ENCODE measurements at places on chromosomes 11 and 22.

DNA sequence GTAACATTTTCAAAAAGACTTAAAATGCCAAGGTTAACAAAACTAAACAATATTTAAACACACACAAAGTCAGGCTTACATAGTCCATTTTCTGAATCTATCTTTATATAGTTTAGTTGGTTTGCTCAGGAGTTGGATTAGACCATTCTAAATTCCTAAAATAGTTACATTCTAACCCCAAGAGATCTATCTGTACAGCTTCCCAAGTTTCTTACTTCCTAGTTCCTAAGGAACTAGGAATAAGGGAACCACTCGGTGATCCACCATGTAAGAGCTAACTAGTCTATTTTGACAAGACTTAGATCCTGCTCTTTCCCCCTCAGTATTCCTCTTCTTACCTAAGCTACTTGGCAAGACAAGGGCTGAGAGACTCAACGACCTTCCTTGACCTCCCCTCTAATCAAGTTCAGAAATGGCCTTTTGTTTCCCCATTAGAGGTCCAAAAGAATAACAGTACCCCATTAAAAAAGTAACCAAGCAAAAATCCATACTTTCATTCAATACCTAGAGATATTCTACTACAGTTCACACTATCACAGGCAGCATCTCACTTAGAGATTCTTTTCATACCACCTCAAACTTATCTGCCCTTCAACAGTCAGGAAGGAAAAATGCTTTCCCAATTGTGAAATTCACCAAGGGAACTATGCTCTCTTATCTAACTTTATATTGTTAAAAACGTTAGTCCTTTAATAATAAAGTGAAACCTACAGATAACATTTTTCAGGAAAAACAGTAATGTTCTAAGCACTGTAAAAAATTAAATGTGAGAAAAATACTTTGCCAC is 253.1 kb downstream of the TTC28 start:
- DNase-seq: no peak

- no peak for DNase-seq
Observed at GRCh38 chr11:121035169-121035755, 11.4 kb downstream of the TBCEL start.

- no peak for DNase-seq
Observed at GRCh38 chr11:128757886-128758612, 64.2 kb downstream of the FLI1 start.

DNA sequence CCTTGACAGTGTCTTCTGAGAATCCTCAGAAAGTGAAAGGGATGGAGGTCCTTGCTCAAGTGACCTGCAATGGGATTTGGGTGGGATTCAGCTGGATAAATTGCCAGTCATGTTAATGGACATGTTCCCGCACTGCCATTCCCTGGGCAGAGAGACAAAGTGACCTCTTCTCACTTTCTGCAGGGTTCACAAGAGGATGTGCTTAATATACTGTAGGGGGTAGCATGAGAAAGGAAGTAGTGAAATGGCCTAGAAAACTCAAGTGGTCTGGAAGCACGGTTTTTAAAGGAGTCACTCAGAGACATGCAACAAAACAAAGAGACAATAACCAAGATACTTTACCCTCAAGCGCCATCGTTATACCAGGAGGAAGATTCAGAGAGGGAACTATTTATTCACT is 70.2 kb downstream of the NELL1 start:
- peak; percentile 25 for DNase-seq

GRCh38 chr11:111395749-111396148 is 16.7 kb upstream of the POU2AF1 start:
- DNase-seq: no peak

DNA sequence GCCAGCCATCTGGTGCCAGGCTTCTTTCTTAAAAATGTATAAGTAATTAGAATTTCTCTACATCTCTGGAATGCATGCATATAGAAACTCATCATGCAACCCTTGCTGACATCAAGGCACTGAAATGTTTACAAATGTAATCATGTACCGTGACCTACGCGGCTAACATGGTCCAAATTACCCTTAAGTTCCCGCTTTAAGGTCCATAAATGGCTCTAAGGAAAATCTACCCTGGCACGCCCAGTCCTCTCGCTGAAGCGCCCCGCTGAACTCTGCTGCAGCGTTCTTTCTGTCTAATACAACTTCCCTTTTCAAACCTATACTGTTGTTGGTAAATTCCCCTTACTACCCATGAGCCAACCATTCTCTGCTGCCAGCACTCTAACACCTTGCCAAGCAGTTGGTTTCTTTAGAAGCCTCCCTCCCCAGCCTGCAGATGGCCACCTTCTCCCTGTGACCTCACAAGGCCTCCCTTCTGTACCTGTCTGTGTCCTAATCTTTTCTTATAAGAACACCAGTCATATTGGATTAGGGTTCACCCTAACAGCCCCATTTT is 13.5 kb upstream of the HMOX1 start:
- DNase-seq: no peak

DNA sequence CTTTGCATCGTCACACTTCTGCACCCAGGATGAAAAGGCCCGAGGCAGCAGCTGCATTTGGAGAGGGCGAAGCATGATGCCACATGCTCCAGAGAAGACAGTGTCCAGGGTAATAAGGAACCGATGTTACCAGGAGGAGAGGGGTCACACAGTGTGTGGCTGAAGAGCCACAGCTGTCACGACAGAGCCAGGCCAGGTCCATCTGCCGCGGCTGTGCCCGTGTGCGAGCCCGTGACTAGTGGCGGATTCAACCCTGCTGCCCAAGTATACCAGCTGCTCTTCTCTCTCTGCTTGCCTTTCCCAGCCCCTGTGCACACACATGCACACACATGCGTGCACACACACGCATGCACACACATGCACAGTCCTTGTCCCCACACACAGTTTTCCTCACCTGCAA is 1432.5 kb downstream of the BRD1 start:
- no peak for DNase-seq

- DNase-seq: no peak
Observed at GRCh38 chr11:12981676-12982522, 27.2 kb upstream of the RASSF10 start.

- DNase-seq: no peak
Observed at GRCh38 chr22:22244316-22245250, at the start of gene VPREB1. VPREB1 (plus strand) TSS chr22:22244786; CDS start chr22:22244814, 28 bp downstream.

- no peak for DNase-seq
Observed at GRCh38 chr22:40328546-40329456, 17.5 kb upstream of the ADSL start.

- no peak for DNase-seq
Observed at GRCh38 chr11:67486481-67487195, 3.8 kb downstream of the AIP start.

- no peak for DNase-seq
Observed at GRCh38 chr11:85263328-85263727, 363.8 kb downstream of the DLG2 start.

DNA sequence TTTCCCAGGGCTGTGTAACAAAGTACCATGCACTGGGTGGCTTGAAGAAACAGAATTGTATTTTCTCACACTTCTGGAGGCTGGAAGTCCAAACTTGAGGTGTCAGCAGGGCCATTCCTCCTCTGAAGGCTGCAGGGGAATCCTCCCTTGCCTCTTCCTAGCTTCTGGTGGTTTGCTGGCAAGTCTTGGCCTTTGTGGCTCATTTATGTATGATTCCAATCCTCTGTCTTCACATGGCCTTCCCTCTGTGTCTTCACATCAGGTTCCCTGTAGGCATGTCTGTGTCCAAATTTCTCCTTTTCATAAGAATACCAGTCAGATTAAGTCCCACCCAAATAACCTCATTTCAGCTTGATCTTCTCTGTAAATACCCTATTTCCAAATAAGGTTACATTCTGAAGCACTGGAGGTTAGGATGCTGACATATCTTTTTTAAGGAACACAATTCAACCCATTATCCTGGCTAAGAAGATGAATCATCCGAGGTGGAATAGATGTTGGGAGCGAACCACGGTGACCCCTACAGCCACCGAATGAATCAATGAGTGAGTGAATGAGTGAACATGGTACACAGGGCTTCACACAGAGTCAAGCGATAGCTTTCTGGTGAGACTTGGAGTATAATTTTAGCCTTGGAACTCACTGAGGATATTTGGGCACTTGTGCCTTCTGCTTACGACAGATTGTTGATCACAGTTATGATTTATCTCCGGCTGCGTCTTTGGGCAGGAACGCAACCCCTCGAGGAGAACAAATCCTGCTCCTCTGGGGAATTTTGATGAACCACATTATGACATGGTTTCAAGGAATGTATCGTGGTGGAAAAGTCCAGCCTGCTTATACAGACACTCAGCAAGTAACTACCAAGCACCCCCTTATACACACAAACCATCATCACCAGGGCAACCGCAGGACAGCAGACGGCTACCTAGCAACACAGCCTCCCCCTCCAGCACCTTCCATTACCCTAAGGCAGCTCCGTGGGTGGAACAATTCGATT is 34.3 kb upstream of the MICAL2 start:
- DNase-seq: no peak
